ENCODE measurements at places on chromosomes 6 and 20.

DNA sequence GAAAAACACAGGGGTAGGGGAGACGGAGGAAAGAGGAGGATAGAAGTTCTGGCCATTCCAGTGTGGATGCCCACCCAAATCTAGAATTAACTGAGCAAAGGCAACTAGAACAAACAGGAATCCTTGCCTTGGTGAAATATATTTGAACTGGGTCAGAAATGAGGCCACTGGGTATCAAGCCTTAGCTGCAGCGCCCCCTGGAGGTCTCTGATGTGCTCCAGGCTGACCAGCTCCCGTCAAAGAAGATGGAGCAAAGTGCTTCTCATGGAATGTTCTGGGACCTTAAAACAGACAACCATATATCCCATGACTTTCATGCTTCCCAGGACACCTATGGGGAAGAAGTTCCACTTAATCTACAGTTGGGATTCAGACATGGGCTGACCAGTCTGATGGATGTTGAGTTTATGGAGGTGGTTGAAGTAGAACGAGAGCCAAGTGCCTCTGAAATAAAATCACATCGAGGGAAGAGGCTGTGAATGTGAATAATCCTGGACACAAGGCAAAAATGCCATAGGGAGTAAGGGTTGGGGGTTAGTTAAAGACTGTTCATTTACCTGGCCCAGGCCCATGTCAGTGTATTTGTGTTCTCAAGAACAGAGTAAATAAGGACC, 50.4 kb downstream of the HLA-DPB1 start:
- DNase-seq = no peak

GRCh38 chr6:101716387-101716786, 322.9 kb downstream of the GRIK2 start:
- DNase-seq = no peak

DNA sequence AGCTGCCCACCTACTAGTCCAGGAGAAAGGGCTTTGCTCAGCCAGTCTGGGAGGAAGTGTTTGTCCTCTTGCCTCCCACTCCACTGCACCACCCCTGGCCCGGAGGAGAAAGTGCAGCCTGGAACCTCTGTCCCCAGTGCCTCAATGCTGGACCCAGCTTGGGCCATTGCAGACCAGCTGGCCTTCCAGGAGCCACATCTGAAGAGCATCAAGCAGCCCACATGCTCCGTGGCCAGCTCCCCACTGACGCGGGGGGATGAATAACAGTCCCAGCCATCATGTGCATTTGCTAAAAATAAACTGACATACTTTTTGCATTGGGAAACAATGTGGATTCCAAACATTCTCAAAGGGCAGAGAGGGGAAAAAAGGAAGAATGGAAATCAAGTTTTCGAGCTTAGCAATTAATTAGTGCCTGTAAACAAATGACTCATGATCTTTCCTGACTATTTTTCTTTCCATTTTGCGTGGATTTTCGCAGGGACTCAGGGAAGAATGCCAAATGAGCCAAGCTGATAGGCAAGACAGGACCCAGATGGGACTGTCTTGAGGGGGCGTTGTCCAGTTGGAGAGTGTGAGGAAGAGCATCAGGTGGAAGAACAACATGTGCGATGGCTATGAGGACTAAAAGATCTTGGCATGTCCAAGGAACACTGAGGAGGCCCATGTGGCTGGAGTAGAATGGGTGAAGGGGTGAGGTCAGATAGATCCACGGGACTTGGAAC, 34.1 kb downstream of the CEBPB start:
- DNase-seq = peak; percentile 91

GRCh38 chr6:166987930-166988329, 11.3 kb upstream of the CEP43 start:
- no peak for DNase-seq

GRCh38 chr6:119193707-119194106, 115.2 kb upstream of the FAM184A start:
- no peak for DNase-seq

DNA sequence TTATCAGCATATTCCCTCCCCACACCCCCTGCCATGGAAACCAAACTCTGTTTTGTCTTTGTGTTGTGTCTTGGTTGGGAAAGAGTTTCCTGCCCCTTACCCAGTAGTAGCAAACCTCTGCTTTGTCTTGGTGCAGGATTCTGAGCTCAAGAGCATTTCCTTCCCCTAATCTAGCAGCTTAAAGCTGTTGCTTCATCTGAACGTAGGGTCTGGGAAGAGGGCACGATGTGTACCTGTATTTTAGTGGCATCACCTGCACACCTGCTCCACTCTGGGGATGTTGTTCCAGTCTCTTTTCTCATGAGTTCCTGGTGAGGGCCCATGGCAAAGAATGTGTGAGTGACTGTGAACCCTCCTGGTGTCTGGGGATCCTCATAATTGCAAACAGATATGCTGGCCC, 164.7 kb downstream of the SCP2D1 start:
- no peak for DNase-seq

DNA sequence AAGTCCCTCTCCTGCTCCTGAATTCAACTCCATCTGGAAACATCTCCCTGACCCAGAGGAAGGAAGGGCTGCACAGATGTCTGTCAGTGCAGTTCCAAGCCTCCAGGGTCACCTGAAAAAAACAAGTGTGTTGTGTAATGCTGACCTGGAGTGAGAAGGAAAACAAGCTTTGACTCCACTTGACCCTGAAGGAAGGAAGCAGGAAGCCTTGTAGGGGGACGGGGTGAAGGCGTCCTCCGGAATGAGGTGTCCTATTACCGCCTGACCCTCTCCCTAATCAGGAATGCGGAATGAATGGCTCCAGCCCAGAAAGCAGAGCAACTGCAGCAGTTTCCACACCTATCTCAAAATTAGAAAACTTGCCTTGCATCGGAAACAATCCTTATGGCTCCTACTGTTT, 13.9 kb upstream of the ADGRF5 start:
- no peak for DNase-seq

DNA sequence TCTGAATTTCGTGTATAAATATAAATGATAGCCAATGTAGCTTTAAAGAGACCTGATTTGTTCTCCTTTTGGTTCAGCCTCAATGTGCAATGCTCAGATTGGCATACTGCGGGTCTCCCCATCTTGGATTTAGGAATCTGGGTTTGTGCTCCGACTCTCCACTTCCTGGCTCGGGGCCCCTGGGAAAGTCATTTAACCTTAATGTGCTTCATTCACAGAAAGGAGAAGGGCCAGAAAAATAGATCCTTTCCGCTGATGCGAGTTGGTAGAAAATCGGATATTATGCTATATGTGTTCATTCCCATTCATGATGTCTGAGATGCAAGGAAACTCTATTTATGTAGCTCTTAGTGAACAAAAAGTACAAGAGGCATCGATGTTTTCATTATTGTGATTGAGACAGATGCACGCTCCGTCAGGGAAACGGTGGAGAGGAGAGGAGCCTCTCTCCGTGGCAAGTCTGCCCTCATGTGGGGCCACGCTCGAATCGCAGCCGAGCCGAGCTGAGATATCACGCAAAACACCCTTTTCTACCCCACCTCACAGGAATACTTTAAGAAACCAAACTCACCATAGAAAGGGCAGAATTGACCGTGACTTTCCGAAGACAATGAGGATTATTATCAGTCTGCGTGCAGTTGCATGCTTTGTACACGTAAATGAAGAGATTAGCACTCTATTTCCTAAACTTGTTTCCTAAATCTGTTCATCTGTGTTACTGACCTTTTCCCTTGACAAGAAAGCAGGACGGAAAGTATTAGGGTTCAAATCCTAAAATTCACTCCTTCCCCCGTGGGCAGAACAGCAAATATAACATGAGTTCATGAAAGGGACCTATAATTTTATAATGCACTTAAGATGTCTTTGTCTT, 136.6 kb downstream of the COL9A1 start:
- DNase-seq = peak; percentile 26

DNA sequence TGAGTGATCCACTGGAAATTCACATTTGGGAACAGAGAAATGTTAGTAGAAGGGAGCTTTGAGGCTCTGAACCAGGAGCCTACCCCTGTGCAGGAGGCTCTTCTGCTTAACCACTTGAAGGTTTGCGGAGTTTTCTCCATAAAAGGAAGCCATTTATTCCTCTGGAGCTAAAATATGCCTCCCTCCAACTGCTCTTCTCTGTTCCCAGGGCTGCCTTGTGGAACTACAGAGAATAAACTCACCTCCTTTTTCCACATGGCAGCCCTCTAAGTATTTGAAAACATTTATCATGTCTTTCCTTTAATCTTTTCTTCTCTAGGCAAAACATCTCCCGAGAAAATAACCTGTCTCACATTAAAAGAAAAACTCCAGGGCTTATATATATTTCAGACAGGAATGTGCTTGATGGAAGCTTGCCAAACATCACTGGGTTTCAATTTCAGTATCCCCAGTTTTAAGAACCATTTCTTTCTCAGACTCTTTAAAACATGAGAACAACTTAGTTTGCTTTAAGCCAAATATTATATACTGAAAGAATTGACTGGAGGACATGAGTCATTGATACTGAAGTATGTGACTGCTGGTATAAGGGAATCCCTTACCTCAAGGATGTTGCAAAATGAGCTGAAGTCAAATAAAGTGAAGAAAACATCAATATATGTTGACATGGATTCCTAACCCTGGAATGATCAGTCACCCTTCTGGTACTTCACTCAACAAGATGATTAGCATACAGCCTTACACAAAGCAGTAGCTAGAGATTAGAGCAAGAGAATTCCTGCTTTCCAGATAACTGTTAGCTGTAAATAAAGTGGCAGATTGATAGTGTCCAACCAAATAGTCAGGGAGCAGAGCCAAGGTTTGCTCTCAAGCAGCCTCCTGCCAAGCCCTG, 74.0 kb downstream of the ZBTB2 start:
- DNase-seq = peak; percentile 23

GRCh38 chr6:161507375-161507774, 233.5 kb upstream of the AGPAT4 start:
- no peak for DNase-seq

DNA sequence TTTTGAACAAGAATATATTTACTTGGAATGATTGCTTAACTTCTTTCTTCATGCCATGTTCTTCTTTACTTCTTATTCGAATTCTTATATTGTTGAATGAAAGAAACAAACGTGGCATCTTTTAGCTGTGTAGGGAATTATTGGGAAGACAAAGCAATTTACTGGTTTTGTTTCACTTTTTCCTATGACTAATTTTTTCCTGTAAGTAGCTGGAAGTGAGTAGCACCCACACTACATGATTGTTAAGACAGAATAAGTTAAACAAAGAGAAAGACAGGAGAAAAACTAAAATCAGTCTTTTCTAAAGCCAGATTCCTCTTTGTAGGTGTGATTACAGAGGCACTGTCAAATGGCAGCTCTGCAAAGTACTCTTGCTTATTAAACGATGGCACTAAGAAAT, 593.4 kb downstream of the EYS start:
- DNase-seq = no peak

- DNase-seq = no peak
Measured at GRCh38 chr6:133983099-133983939, 30.3 kb downstream of the TBPL1 start.

- DNase-seq = no peak
Measured at GRCh38 chr6:114521926-114522325, 179.1 kb upstream of the HS3ST5 start.

DNA sequence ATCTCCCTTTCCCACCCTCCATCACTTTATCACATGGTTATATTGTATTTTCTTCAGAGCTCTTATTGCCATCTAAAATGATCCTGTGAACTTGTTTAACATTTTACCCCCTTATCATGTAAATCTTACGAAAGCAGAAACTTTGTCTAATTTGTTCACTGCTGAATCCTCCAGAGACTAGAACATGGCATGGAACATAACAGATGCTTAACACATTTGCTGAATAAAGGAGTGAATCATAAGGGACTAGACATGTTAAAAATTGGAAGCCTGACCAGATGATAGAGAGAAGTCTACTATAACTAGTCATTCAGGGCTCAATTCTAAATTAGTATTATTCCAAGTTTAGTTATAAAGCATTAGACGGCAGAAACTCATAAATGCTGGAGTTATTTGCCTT, 73.3 kb downstream of the MAN1A1 start:
- DNase-seq = no peak
